Hematopoietic multipotent progenitor cell treated with erythropoietin and hydrocortisone succinate and interleukin-3 and kit ligand, for 15 days (in vitro differentiated cells): ENCODE measurements at places on chromosomes 2 and 18.

GRCh38 chr18:9730786-9731185 lies 22.7 kb downstream of the RAB31 start:
- DNase-seq = no peak

DNA sequence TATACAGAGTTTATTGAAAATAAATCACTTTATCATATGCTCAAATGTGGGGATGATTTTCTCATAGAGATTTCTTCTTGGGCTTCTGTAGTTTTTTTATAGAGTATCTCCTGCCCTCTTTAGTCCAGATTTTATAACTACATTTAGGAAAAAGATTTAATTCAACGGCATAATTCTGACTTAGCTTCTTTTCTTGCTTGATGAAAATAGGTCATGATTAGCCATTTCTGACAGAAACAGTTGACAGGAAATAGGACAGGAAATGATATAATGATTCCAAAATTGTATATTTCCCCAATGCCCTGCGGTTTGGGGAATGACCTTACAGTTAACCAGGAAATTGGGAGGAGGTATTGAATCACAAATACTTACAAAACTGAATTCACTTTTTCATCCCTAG lies 1531.9 kb upstream of the ACVR2A start:
- no peak for DNase-seq

DNA sequence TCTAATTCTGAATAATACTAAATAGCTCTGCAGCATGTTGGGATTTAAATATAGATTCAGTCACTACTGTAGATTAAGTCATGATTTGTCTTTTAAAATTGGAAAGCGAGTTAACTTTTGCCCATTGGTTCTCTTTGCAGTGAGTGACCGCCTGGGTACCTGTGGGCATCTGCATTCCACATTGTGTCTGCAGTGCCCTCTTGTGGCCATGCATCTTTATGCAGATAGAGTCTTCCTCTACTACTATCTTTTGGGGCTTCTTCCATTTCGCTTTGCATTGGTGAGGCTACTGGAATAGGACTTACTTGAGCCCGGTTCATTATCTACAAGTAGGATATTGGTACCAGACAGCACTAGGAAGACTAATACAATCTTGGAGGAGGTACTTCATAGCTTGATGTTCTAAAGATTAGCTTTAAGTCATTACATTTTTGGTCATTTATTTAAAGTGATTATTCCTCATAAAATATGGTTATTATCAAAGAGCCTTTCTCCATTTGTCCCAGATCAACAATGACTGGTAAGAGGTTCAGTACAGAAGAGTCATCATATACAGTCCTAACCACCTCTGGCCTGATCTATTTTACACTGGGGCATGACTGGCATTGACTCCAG lies 203.0 kb downstream of the SOCS6 start:
- DNase-seq = peak; percentile 55

GRCh38 chr2:78115291-78115690 lies 593.1 kb upstream of the LRRTM4 start:
- DNase-seq = no peak

DNA sequence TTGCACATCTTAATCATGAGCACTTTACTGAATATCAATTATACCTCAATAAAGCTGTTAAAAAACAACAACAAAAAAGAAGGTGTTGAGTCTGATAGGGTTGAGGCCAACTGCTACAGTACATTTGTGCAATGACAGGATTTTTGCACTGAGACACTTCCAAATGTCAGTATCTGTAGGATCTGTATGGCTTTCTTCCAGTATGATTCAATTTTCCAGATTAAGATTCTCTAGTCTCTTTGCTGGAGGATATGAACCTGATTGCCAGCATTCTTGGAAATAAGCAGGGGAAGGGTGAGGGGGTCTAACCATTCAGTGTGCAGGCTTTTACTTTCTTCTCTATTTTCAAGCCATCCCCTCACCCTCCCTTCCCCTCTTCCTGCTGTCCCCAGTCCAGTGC lies 85.1 kb downstream of the SEMA4F start:
- DNase-seq = no peak

GRCh38 chr18:66662632-66663031 lies 58.7 kb upstream of the CDH19 start:
- no peak for DNase-seq

GRCh38 chr2:37376421-37377186 lies 32.2 kb downstream of the QPCT start:
- no peak for DNase-seq

DNA sequence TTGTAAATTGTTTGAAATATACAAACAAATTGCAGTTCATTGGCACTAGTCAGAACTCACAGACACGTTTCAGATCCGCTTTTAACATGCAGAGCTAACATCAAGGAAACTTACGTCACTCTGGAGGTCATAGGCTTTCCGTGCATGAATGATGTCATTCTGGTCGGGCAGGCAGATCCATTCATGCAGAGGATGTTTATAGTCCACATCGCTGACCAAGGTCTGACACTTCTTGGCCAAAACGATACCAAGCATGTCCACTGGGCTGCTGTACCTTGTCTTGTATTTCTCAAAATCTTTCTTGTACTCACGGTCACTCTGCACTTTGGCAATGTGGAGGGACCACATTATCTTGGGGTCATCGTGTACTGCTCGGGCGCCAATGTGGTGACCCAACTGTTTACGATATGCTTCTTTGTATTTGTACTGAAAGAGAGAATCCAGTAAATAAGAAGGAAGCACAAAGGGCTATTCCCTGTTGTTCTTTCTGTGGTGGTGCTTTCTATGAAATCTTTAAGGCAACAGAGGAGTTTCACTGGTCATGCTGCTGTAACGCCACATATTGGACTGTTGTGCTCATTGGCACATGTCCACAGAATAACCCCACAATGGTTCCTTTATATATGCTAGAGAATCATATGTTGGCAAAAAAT lies 114.8 kb downstream of the NEB start:
- DNase-seq = no peak

- no peak for DNase-seq
These were observed 12.7 kb downstream of the FBLN7 start for GRCh38 chr2:112150851-112151250.

DNA sequence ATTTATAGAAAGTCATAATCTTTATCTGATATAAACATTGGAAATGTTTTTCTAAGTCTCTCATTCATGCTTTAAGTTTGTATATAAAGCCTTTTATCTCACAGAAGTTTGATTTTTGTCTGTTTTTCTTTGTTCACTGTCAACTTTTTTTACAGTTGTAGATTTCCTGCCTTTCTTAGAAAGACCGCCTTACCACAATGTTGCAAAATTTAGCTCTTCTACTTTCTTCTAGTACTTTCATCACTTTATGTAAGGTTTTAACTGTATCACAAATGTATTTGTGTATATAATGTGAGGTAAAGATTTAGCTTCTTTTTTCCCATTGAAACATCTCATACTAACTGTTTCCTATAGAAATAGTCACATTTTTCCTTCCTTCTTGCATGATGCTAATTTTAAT lies 136.1 kb downstream of the DNAH6 start:
- DNase-seq = no peak

GRCh38 chr18:58178511-58178910 lies 134.5 kb downstream of the NEDD4L start:
- no peak for DNase-seq

GRCh38 chr2:197266477-197266876 lies 44.1 kb downstream of the ANKRD44 start:
- no peak for DNase-seq

- no peak for DNase-seq
These were observed 179.7 kb downstream of the TWIST2 start for GRCh38 chr2:239027391-239028252.
